CD4-positive, alpha-beta T cell treated with Interferon alpha-2 for 1 hour (primary cell): ENCODE measurements at places on chromosomes 7 and 10.

- DNase-seq, result no peak
These were observed 30.1 kb downstream of the SGPL1 start for GRCh38 chr10:70845816-70846215.

DNA sequence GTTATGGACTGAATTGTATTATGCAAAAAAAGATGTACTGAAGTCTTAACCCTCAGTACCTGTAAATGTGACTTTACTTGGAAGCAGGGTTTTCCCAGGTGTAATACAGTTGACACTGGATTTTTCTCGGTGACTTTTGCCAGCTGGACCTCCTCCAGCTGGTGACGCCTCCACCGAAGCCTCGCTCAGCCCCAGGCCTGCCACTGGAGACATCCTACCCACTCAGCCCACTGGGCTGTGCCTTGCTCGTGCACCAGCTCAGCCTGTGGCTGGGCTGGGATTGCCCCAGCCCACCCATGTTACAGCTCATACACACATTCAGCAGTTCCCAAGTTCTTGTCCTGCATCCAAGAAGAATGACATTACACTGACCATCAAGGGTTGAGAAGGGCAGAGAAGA lies 42.4 kb upstream of the GPR22 start:
- no peak for DNase-seq

DNA sequence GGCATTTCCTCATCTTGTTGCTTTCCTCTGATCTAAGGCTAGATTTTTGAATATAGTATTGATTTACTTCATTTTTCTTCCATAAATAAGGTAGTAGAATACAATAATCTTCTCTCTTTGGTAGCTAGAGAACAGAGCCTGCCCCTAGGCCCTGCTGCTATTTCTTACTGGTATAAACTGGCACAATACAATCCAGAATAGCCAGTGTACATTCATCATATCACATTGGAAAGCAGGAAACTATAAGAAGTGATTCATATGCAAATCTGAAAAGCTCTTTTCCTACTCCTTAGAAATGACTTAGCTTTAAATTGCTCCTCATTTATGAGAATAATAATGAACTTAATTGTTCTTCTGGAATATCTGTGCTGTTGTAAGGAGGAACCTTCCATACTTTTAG lies 100.2 kb downstream of the KCND2 start:
- no peak for DNase-seq

DNA sequence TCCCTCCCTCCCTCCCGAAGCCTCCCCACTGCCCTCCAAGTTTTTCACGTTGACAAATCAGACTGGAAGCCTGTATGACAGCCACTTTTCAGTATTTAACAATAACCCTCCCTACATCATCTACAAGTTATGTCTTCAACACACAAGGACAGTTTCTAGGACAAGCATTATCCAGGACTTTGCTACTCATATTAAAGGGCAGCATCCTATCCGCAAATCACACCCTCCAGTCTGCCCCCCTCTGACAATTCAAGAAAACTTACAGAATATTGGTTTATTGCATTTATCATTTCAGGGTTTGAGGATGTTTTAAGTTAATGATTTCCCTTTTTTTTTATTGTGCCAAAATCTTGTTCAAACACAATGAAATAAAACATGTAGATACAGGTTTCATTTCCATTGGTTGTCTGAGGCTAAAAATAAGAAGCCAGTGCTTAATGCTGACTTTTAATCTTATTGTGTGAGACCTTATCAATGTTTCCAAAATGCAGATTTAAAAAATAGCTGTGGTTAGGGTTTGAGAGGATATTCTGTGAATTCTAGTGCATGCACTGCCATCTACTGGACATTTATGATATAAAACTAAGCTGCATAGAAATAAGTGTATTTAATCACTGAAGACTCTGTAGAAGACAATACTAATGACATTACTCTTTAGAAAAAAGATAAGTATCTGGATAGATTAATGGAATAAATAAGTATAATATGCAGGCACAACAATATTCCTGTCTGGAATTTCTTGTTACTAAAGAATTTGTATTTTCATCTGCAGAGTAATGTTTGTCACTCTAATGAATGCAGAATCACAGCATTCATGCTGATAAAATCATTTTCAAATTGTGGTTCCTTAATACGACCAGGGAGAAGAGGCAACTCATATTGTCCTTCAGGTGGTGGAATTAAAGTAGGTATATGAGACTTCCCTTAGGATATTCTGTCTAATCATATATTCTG lies 64.1 kb downstream of the CAV1 start:
- DNase-seq, result no peak

- DNase-seq, result no peak
These were observed 132.0 kb downstream of the CFAP58 start for GRCh38 chr10:104485632-104486031.

GRCh38 chr7:12233175-12233574 lies 22.1 kb downstream of the TMEM106B start:
- DNase-seq, result no peak

GRCh38 chr10:3750006-3750816 lies 34.8 kb downstream of the KLF6 start:
- DNase-seq, result no peak

DNA sequence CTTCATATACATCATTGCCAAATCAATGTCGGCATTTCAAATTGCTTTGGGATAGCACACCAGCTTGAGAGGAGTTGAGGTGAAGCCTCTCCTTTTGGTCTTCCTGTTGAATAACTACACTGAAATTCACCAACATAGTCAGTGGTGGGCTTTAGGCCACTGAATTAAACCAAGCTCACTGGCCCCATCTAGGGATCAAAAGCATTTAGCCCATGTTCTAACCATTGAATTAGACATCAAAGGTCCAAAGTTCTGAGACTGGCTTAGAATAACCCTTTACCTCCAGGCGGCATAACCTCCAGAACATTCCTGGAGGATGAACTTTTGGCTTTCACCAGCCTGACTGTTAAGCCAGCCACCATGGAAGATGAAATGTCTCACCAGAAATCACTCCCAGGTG lies 54.6 kb downstream of the BPGM start:
- no peak for DNase-seq

- DNase-seq, result no peak
These were observed 305.6 kb upstream of the PITRM1 start for GRCh38 chr10:3478153-3478552.

- no peak for DNase-seq
These were observed 110.8 kb upstream of the LRGUK start for GRCh38 chr7:134016223-134016941.

- DNase-seq, result no peak
These were observed 60.6 kb downstream of the INSIG1 start for GRCh38 chr7:155358066-155358947.

DNA sequence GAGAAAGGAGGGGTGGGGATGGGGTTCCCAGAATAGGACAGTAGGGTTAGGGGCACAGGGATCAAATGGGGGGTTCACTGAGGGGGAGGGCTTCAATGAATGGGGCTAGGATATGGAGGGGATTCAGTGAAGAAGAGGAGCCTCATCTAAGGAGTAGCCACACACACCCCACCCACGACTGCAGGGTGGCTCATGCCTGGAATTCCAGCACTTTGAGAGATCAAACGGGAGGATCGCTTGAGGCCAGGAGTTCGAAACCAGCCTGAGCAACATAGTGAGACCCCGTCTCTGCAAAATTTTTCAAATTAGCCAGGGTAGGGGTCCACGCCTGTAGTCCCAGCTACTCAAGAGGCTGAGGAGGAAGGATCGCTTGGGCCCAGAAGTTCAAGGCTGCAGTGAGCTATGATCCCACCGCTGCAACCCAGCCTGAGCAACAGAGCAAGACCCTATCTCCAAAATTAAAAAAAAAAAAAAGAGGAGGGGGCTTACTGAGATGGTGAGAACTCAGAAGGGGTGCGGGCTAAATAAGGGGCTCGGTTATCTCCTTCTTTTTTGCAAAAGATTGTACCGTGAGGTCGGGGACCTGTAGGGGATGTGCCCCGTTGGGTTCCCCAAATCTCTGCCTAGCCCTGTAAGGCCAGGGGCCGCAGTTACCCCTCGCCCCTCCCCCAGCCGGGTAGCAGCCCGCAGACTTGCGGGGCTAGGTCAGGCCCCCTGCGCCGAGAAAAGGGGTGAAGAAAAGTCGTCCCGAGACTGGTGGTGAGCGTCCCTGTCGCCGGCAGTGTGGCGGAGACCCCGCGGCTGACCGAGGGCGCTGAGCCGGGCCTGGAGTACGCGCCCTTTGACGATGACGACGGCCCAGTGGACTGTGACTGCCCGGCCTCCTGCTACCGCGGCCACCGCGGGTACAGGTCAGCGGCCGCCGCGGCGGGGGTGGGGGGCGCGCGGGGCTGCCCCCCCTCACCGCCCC lies 43.1 kb upstream of the HSPB1 start:
- no peak for DNase-seq

DNA sequence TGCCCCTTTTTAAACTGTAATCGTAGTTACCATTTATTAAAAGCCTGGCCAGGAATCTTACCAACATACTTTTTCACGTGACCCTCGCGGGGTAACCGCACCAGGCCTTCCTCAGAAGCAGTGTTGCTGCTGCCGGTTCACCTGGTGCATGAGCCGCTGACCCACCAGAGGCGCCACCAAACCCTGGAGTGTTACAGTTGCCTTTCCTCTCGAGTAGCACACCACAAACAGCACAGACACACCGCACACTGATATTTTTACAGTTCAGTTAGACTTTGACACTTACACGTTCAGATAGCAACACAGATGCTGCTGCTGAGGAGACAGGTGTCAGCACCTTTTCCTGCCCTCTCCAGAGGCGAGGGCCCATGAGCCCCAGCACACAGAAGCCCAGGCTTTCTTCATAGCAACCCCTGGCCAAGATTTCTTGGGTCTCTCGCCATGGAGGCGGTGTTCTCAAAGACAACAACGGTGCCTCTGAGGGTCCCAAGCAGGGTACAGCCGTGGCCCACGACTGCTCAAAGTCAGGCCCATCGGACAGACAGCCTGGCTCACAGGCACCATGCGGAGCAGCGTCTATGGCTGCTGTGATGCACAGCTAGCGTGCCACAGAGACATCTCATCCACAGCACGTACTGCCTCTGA lies 123.1 kb downstream of the DIP2C start:
- no peak for DNase-seq

- DNase-seq, result no peak
These were observed 41.1 kb downstream of the CPVL start for GRCh38 chr7:29105191-29105590.

GRCh38 chr10:78375854-78376785 lies 342.5 kb downstream of the RPS24 start:
- no peak for DNase-seq

GRCh38 chr7:12030116-12030515 lies 181.0 kb upstream of the TMEM106B start:
- DNase-seq, result no peak

GRCh38 chr10:50576245-50576815 lies 47.4 kb downstream of the SGMS1 start:
- DNase-seq, result no peak

DNA sequence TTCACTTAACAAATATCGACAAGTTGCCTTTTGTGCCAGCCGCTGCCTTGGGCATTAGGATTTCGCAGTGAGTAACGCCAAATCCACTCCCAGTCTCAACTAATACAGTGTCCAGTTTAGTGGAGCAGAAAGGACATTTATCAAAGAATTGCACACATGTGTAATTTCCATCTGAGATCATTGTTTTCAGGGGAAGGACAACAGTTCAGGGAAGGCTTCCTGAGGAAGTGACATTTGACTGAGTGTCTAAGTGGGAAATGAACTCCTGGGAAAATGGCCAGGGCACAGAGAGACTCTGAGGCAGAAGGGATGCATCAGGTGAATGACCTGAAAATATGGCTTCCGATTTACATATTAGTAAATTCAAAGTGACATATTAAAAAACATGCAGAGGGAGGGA lies 89.4 kb downstream of the ITGA8 start:
- DNase-seq, result no peak

DNA sequence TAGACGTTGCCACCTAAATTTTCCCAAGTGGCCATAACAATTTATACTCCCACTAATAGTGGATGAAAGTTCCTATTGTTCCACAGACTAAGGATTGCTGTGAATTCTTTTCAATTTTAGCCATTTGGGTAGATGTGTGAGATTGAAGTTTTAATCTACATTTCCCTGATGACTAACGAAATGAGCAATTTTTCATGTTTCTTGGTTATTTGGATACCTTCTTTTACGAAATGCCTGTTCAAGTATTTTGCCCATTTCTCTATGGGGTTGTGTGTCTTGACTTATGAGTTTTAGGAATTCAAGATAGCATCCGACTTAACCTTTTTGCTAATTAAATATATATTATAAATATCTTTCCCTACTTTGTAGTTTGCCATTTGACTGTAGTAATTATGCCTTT lies 16.4 kb upstream of the PRKG1 start:
- DNase-seq, result no peak

GRCh38 chr7:84399661-84400060 lies 205.1 kb upstream of the SEMA3A start:
- no peak for DNase-seq

DNA sequence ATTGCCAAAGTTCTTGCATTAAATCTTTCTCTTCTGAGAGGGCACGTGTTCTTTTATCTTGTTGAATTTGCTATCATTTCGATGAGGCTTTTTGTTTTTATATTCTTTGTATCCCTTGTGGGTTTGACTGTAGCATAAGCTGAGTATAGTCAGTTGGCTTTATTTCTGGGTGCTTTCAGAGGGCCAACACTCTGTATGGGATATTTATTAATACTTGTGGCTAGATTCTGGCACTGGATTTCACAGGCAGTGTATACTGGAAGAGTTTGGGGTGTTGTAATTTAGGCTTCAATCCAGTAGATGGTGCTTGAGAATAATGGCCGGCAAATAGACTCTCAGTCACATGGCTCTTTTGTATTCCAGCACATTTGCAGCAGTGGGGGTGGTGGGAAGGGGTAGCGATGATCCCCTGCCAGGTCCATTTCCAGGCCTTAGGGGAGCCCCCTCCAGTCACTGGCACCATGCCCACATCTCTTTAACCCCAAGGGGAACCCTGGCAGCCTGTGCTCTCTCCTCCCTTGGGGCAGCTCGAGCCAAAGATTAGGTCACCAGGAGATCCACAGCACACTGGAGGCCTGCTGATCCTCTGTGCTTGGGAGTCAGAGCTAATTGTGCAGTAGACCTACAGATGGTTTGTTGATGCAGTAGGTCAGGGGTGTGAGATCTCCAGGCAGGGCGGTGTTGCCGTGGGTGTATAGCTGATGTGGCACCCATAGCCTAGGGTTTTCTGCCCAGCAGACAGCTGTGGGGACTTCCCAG lies 81.8 kb downstream of the PTPN20 start:
- DNase-seq, result no peak

GRCh38 chr10:107966826-107967225 lies 802.3 kb upstream of the SORCS1 start:
- DNase-seq, result no peak

GRCh38 chr7:32427769-32428291 lies 62.4 kb downstream of the LSM5 start:
- DNase-seq, result peak; percentile 34

- DNase-seq, result no peak
These were observed 10.9 kb downstream of the OR9A2 start for GRCh38 chr7:143015926-143016490.
